ENCODE measurements at places on chromosomes 16 and 17.

DNA sequence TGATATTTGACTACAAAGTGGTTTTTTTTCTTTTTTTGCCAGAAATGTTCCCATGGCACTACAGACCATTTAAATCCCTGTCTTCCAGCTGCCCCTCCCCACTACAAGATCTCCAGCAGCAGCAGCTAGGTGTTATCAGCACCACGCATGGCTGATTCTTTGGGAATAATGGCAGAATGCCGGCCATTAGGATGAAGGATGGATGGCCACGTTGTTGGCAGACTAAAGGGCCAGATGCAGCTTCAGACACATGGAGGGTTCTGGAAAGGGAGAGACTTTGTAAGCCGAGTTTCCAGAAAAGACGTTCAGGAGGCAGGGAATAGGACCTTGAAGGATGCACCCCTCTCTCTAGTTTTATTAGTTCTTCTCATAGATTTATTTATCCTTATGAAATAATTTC lies 10.3 kb upstream of the MED9 start:
- no peak for DNase-seq

GRCh38 chr16:48609652-48610029 lies 339 bp downstream of the N4BP1 start:
- DNase-seq, result no peak

DNA sequence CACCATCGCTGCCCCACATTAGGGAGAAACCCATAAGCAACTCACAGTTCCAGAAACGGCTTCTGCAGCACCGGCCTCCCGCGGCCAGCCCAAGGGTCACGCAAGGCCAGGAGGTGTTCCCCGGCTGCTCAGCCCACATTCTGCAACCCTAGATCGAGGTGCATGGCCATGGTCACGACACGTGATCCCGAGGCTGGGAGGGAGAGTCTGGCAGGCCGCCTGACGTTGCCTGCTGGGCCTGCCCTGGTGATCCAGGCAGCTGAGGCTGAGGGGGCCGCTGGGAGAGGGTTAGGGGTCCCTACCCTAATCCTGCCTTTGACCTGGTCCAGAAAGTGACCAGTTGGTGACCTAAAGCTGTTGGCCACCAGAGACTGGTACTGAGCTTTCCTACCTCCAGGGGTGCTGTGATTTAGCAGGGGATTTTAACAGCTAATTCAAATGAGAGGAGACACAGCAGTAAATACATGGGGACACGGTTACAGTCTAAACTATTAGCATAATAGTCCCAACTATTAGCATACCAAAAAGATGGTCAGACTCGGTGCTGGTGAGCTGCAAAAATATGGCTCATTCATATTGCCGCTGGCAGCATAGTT lies 97.4 kb upstream of the CIBAR2 start:
- DNase-seq, result no peak

- DNase-seq, result peak; percentile 16
Observed at GRCh38 chr16:87490096-87490798, 2.6 kb downstream of the ZCCHC14 start.

- no peak for DNase-seq
Observed at GRCh38 chr16:87924041-87924810, 12.1 kb downstream of the CA5A start.

DNA sequence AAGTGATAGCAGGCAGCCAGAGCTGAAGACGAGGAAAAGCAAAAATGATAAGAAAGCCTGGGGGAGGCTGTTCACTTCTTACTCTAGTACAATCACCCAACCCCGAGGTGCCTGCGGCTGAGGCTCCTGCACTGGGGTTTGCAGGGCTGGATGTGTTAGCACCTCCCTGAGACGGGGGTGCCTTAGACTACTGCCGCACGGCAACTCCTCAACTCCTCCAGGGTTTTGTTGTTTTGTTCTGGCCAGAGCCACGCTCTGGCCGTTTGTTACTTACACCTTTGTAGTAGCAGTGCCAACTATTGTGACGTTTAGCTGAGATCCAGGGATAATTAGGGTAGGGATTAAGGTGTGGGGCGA lies 51.5 kb downstream of the LDHD start:
- peak; percentile 44 for DNase-seq

DNA sequence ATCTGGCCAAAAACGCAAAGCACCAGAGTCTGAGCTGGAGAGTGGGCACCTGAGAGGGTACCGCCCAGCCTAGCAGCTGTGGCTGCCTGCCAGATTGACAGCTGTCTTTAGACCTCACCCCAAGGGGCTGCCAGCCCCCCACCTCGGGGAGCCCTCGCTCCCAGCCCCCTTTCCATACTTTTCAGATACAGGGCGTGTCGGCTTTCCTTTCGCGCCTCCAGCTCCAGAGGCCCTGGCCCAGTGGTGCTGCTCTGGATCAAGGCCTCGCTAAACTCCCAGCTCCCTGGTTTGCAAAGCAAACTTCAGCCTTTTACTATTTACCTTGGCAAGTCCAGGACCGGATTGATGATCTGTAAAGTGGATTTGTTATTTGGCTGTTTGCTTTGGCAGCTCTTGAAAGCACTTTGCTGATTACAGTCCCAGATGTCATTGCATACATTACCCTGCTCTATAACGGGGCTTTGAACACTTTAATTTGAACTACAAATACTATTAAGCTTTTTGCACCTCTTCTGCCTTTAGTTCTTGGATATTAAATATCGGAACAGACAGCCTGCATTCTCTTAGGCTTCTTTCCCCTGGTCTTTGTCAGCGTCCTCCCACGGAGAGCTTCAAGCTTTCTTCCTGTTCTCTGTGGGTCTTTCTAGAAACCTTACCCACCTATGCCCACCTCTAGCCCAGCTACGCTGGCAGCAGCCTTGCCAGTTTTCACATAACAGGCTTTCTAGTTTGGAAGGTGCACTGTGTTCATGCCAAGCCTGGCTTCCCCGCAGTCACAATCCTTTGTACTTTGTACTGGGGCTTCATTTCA lies 63.6 kb upstream of the TBX2 start:
- DNase-seq, result no peak

GRCh38 chr17:10149573-10150399 lies 48.6 kb downstream of the GAS7 start:
- DNase-seq, result peak; percentile 44

- no peak for DNase-seq
Observed at GRCh38 chr17:10337976-10338375, 34.8 kb downstream of the MYH13 start.

GRCh38 chr17:15649861-15650421 lies 30.4 kb upstream of the FBXW10B start:
- no peak for DNase-seq

DNA sequence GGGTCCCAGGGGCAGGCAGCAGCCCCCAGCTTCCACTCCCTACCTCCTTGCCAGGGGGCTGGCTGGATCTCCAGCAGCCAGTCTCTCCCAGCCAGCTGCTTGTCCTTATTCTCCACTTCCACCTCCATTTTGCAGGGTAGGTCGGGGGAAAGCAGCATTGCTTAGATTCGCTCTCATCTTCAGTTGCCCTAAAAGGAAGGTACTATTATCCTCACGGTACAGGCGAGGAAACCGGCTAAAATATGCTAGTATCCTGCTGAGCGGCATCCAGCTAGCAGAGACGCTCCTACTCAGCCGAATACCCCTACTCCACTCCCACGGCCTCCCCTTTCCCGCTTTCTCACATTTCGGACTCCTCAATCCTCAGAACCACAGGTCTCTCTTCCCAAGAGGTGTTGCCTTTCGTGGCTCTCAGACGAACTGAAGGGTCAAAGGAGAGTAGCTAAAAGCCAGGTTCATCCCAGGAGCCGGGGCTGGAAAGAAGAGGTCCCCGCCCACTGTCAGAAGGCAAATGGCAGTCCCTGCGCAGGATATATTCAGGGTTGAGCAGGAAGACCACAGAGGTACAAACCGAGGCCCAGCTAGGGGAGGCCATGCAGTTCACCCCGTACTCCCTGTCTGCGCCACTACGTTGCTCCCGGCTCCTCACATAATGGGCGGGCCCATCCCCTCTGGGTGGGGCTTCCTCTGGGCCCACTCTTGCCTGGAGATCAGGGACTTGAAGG lies 1.7 kb upstream of the RAB11FIP4 start:
- no peak for DNase-seq

GRCh38 chr17:12287953-12288352 lies 267.3 kb downstream of the MAP2K4 start:
- no peak for DNase-seq

- no peak for DNase-seq
Observed at GRCh38 chr16:23843143-23843542, 7.4 kb downstream of the PRKCB start.

GRCh38 chr17:64320613-64321553 lies 57.8 kb upstream of the TEX2 start:
- DNase-seq, result peak; percentile 76

- no peak for DNase-seq
Observed at GRCh38 chr17:973053-973452, 6.5 kb downstream of the NXN start.

DNA sequence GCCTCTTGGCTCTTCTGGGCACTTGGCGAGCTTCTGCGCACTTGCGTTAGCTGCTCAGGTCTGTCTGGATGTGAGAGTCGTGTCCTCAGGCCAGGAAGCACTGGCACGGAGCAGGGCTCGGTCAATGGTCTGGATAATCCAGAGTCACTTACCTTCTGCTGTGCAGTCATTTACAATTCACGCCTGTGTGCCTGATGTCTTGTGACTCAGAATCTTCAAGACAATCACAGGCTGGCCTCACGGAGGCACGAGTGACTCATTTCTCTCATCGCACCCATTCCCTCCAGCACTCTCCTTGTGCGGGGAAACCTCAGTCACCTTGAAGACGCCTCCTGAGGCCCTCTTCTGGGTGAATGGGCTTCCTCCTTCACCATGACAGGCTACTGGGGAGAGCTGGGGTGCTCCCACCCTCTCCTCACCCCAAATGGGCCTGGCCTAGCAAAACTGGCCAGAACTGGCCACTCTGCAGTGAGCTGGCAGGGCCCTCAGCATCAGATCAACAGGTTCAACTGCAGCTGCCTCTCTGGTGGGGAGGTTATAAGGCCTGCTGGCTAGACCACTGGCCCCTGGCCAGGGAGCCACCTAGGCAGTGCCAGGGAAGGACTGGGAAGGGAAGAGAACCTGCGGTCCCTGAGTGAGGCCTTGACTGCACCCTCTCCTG lies 1.9 kb upstream of the CAPN15 start:
- DNase-seq, result peak; percentile 95

- DNase-seq, result peak; percentile 96
Observed at GRCh38 chr17:80892019-80892855, 99.4 kb upstream of the CHMP6 start.

DNA sequence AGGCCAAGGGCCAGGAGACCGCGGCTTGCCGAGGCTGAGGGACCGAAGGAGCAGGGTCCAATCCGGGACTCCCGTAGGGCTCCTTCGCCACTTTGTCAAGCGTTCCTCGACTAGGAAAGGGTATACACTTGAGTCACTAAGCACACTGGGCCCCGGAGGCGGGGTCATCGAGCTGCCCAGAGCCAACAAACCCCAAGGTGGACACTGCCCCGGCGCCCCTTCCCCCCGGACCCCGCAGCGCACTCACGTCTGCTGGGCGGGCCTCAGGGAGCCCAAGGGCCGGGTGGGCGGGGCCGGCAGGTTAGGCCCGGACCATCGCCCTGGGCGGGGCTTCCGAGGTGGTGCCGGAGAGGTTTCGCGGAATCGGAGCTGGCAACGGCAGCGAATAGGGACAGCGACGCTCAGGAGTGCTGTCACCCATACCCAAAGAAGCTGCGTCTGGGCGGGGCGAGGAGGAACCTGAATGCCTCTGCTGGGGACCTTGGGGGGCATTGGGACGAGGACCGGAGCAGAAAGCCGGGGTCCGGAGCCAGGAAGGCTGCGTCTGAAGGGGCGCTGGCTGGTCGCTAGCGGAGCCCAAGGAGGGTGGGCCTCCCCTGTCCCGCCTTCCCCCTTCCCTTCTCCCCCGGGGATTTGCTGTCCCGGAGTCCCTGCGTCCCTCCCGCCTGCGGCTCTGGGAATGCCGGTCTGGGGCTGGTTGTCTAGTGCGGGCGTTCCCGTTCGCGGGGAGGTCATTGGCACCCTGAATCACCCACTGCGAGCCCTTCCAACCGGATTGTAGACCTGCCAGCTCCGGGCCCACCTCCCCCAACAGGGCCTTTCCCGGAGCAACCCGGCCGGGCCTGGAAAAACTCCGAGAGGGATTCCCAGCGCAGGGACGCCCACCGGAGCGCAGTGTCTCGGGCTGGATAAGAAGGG lies 118.2 kb upstream of the SMURF2 start:
- peak; percentile 89 for DNase-seq

- DNase-seq, result peak; percentile 63
Observed at GRCh38 chr17:38663125-38663751, 11.5 kb downstream of the EPOP start.

GRCh38 chr17:21124086-21124485 lies 2.7 kb upstream of the DHRS7B start:
- no peak for DNase-seq

GRCh38 chr16:67936880-67937605 lies 393 bp upstream of the PSMB10 start:
- DNase-seq, result peak; percentile 90

- DNase-seq, result no peak
Observed at GRCh38 chr17:72654706-72655105, 437.8 kb downstream of the SLC39A11 start.

GRCh38 chr16:81437865-81438264 lies 6.7 kb upstream of the CMIP start:
- DNase-seq, result no peak

DNA sequence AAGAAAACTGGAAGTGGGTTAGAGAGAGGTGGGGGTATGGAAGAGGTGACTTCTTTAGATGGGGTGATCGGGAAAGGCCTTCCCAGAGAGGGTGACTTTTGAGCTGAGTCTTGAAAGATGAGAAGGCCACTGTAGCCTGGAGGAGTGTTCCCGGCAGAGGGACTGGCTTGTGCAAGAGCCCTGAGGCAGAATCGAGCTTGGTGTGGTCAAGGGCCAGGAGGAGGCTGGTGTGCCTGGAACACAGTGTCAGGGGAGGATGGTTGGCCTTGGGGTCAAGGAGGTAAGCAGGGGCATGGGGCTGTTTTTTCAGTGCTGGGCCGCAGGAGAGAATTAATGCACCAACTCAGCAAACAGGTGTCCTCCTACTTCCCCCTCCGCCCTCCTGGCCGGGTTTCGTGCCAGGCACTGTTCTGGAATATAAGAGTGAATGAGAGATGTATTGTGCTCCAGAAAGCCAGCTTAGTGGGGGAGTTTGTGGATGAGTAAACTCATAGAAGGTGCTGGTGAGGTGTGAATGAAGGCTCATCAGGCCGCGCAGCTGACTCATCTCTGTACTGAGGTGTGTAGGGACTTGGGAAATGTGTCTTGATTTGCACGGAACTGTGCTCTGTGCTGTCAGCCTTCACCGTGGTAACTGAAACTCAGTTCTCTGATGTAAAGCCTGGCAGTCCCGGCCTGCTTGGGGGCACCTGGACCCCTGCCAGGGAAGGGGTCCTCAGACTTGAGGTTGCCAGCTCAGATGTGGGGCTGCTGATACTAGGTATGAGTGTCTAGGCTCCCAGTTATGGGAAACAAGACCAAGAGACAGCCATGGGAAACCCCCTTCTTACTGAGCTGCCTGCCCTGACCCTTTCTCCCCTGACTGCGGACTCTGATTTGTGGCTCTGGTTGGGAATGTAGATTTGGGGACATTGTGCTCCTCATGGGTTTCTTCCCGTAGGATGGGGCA lies 15.3 kb downstream of the KSR1 start:
- peak; percentile 96 for DNase-seq
